ENCODE measurements at places on chromosomes 5 and 9.

- no peak for DNase-seq
These were observed 293.0 kb downstream of the SEC61B start for GRCh38 chr9:99515093-99515492.

DNA sequence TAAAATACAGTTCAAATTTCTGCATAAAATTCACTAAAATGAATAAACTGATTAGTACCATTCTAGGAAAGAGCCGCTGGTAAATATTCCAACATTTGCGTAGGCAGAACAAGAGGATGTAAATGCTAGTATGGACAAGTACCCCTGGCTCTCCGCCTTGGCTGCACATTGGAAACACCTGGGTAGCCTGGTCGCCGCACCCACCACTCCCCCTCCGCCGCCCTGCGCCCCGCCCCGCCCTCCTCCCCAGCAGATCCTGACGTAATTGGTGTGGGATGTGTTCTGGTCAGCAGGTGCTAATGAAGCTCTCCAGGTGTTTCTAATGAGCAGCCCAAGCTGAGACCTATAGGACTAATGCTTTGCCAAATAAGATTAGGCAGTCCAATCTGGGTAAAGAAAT lies 225.7 kb downstream of the FRMD3 start:
- no peak for DNase-seq

DNA sequence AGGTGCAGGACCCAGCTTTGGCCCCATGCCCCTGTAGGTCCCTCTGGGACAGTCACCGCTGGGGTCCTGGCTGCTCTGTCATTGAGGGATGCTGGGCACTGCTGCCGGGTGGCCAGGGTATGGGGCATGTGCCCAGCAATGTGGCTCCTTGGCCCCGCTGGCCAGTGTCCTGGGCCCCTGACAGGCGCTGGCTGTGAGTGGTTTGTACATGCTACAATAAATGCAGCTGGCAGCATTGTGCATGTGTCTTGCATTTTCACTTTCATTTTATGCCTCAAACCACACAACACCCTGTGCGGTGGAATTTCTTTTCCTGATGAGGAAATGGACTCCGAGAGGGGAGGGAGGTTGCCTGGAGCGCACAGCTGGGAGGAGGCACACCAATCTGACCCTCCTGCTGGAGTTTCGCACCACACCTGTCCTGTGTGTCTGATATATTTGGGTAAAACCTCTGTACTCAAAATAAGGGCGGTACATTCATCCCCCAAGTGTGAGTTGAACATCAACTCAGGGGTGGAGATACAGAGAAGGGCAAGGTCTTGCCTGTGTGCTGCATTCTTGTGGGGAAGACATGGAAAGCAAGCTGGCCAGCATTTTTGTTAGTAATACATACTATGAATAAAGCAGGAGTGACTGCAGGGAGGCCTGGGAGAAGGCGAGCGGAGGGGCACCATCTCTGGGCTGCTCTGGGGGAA lies 11.7 kb downstream of the TSPAN17 start:
- no peak for DNase-seq

- no peak for DNase-seq
These were observed 8.7 kb downstream of the PCAT7 start for GRCh38 chr9:94563548-94563947.
